ENCODE measurements at places on chromosomes 1 and 21. TPM values are rescaled to one million over a fixed set of nuclear protein-coding genes. Genes with fewer than 3 reads are reported as not detected.

OR2G6 gene
- not detected for total RNA-seq

ZNF687 gene
- 17.4 TPM for total RNA-seq

FAM3B gene
- total RNA-seq = not detected

OR2W3 gene
- 4.2 TPM for total RNA-seq

APOBEC4 gene
- total RNA-seq = not detected

F5 gene
- total RNA-seq = not detected

PRR9 gene
- total RNA-seq = not detected

GRHL3 gene
- total RNA-seq = 1.5 TPM

KRTAP10-12 gene
- total RNA-seq = not detected

ANGPTL3 gene
- total RNA-seq = not detected

OR2T35 gene
- not detected for total RNA-seq

KRTAP13-1 gene
- not detected for total RNA-seq

HECTD3 gene
- 34.4 TPM for total RNA-seq

PRAMEF5 gene
- not detected for total RNA-seq

GALE gene
- 107 TPM for total RNA-seq

NR5A2 gene
- total RNA-seq = not detected

S100A7 gene
- total RNA-seq = not detected

LRRIQ3 gene
- 0.63 TPM for total RNA-seq

SLC9C2 gene
- total RNA-seq = not detected

DNAI4 gene
- total RNA-seq = 3.0 TPM

MPZ gene
- total RNA-seq = 0.38 TPM

TBX19 gene
- 0.76 TPM for total RNA-seq

KCNE1 gene
- under 0.01 TPM for total RNA-seq

TGFB2 gene
- total RNA-seq = 94.8 TPM

STUM gene
- not detected for total RNA-seq

DDAH1 gene
- total RNA-seq = 37.6 TPM

RCSD1 gene
- total RNA-seq = not detected

HMGCL gene
- 24.8 TPM for total RNA-seq

REN gene
- 0.13 TPM for total RNA-seq

MFAP2 gene
- 267 TPM for total RNA-seq

CFHR3 gene
- total RNA-seq = not detected

RBM11 gene
- 2.0 TPM for total RNA-seq

KRTAP19-1 gene
- not detected for total RNA-seq

GNG4 gene
- total RNA-seq = 0.51 TPM

TMEM200B gene
- total RNA-seq = 8.8 TPM

CLDN14 gene
- not detected for total RNA-seq

TTC24 gene
- total RNA-seq = not detected

FOXD2 gene
- 0.51 TPM for total RNA-seq

FMO1 gene
- not detected for total RNA-seq

TPTE gene
- total RNA-seq = not detected

TAS1R1 gene
- total RNA-seq = not detected

OR2T27 gene
- total RNA-seq = not detected

PROK1 gene
- not detected for total RNA-seq

ADGRL4 gene
- total RNA-seq = 3.7 TPM

CHIA gene
- not detected for total RNA-seq

CASP9 gene
- 16.0 TPM for total RNA-seq

CDCA8 gene
- total RNA-seq = 2.2 TPM

DBT gene
- total RNA-seq = 3.5 TPM

AMPD1 gene
- total RNA-seq = not detected

CHODL gene
- under 0.01 TPM for total RNA-seq

All from mesangial cell (primary cell).